NAMALWA (cell line): ENCODE measurements at places on chromosomes 3 and 15.
A peak's percentile ranks its signal among the peaks of the same experiment; 100 is the strongest.

GRCh38 chr15:62647843-62648505, 394.6 kb upstream of the TPM1 start:
- no peak for DNase-seq

GRCh38 chr3:113545594-113545993, 13.2 kb downstream of the SIDT1 start:
- no peak for DNase-seq

DNA sequence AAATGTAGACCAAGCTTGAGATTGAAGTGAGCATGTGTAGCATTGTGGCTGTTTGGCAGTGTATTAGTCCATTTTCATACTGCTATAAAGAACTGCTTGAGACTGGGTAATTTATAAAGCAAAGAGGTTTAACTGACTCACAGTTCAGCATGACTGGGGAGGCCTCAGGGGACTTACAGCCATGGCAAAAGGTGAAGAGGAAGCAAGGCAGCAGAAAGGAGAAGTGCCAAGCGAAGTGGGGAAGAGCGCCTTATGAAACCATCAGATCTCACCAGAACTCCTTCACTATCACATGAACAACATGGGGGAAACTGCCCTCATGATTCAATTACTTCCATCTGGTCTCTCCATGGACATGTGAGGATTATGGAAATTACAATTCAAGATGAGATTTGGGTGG, 8.6 kb upstream of the CERS3 start:
- peak; percentile 35 for DNase-seq

DNA sequence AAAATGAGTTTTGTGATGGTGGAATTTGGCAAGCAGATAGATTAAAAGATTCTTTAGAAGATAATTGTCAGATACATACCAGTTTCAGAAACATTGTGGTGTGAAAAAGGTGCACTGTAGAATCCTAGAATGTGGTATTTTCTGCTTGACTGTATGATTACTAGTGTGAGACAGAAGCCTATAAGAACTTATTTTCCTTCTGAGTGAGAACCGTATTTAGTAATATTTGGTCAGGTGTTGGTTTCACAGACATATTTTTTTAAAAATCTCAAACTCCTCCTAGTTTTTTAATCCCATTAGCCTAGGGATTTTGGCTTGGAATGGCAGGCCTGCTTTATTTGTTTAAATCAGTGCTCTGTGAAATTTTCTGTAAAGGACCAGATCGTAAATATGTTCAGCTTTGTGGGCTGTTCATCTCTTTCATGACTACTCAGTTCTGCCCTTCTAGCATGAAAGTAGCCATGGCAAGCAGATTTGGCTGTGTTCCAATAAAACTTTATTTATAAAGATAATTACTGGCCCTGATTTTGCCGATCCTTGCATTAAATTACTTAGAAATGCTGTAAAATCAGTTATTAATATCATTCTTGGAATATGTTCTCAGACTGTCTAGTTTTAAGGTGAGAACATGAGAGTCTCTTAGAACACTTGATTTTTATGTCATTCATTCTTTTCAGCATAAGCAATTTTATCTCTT, 205.1 kb downstream of the ITPR1 start:
- no peak for DNase-seq

GRCh38 chr3:181859518-181859917, 147.8 kb downstream of the SOX2 start:
- no peak for DNase-seq

DNA sequence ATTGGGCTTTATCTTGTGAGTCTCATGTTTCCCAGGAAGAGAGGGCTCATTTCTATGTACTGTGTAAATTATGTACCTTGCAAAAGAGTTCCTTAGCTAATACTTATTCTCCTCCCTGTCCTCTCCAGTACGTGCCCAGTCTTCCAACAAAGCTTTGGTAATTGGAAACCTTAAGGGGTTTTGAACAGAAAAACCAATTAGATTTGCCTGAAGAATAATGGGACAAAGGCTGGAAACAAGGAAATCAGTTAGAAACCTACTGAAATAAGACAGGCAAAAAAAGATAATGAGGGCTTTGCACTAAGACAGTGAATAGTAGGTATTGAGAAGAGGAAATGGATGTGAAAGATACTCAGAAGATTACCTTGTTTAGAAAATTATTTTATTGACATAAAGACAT, 82.5 kb downstream of the SPRED1 start:
- DNase-seq, result no peak

GRCh38 chr3:194527726-194528125, 40.9 kb upstream of the ATP13A3 start:
- DNase-seq, result no peak

- no peak for DNase-seq
These were observed 75.6 kb downstream of the SAMMSON start for GRCh38 chr3:70075101-70075500.

DNA sequence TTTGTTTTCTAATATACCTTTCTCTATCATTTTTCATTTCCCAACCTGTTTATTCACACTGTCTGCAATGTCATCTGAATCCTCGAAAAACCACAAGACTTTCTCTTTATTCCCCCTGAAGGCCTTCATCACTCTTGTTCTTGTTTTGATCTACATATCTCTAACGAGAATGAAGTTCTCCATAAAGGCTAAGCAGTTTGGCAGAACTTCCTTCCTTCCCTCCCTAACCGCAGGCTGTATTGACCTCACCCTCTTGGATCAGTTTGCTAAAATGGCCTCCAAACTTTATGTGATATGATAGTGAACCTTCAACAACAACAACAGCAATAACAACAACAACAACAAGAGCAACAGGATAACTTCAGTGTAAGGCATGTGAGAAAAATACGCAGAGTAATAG, 392.8 kb downstream of the TIGIT start:
- no peak for DNase-seq

- DNase-seq, result no peak
These were observed 39.7 kb upstream of the MLF1 start for GRCh38 chr3:158531334-158531733.

DNA sequence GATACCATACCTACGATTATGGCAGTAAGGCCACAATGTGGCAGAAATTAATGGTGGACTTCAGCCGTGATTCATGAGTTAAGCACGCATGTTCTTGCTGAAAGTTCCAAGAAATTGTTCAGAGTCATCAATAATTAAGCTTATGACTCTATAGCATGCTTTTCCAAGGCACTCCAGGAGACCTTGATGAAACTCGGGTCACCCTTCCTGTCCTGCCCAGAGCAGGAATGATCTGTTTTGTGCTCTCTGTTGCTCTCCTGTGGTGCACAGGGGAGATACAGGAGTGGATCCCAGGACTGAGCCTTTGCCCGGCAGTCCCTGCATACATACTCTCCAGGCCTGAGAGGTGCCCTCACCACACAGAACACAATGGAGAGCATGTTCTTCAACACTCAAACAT, 141.6 kb upstream of the SLC2A2 start:
- DNase-seq, result no peak

DNA sequence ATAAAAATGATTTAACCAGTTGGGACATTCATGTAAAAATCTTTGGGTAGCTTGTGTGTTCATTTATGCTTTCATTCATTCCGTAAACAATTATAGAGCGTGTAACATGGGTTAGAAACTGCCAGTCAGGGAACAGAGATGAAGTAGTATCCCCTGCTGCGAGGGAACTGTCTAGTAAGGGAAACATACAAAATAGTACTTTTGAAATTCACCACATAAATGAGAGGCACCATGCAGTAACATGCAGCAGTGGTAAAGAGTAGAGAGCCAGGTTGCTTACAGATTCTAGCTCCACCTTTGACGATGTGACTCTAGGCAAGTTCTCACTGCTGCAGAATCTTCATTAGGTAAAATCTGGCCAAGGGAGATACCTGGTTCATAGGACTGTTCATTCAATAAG, 938 bp downstream of the DZIP3 start:
- peak; percentile 38 for DNase-seq

DNA sequence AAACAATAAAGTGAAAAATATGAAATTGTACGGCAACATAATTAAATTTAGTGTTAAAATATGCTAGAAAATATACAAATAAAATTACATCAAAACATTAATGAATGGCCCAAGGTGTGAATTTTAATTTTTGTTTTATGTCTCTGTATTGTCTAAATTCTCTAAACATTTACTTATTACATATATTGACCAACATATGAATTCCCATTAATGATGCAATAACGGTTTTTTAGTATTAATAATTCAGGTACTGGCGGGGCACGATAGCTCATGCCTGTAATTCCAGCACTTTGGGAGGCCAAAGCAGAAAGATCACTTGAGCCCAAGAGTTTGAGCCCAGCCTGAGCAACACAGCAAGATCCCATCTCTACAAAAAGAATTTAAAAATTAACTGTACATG, 20.6 kb upstream of the XRN1 start:
- no peak for DNase-seq

- DNase-seq, result no peak
These were observed 88.2 kb upstream of the C2CD4B start for GRCh38 chr15:62253294-62253693.

- peak; percentile 39 for DNase-seq
These were observed 216.8 kb downstream of the VGLL3 start for GRCh38 chr3:86774082-86774691.

- DNase-seq, result peak; percentile 8
These were observed 4.9 kb upstream of the MYZAP start for GRCh38 chr15:57586661-57587424.

- DNase-seq, result no peak
These were observed 34.4 kb upstream of the TNFSF10 start for GRCh38 chr3:172557515-172558220.

DNA sequence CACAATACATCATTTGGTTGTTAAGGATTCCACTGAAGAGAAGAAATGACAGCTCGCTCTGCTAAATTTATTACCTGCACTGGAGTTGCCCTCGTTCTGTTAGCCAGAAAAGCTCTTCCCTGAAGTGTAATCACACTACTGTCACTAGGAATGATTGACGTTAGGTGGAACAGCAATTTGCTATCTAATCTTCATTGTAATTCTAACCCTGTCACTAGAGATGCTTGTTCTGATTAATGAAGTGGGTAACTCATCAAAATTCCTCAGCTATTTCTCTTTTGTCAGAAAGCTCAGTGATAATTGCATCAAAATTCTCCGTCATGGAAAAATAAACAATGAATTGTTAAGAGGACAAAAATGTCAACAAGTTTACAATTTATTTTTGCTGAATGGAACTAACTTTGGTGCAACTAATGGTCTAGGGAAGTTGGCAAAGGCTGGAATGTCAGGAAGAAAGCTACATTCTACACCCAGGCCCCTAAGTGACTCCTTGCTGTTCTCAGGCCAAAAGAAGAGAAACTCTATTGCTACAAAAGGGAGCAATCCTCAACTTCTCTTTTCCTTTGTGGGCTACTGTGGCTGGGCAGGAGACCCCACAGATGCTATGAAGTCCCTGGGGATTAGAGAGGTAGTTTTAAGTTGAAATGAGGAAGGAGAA, 34.1 kb downstream of the CCDC191 start:
- DNase-seq, result no peak

GRCh38 chr3:44899683-44900367, 25.4 kb downstream of the TGM4 start:
- no peak for DNase-seq

- DNase-seq, result no peak
These were observed 651 bp downstream of the ACTC1 start for GRCh38 chr15:34794590-34795206.

DNA sequence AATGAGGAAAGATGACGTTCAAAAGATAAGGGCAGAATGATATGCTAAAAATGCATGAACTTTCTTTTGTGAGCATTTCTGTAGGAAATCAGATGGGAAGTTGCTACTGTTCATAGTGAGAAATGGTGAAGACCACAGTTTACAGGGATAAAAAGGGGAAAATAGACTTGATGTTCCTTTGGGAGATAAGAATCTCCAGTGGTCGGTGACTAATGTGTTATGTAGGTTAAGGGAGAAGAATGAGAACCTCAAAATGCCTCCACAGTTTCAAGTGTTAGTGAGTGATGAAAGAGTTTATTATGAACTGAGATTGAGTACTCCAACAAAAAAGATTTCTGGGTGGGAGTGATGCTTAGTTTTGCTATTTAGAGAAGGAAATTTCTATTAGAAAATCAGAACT, 247.2 kb downstream of the LSAMP start:
- DNase-seq, result no peak

DNA sequence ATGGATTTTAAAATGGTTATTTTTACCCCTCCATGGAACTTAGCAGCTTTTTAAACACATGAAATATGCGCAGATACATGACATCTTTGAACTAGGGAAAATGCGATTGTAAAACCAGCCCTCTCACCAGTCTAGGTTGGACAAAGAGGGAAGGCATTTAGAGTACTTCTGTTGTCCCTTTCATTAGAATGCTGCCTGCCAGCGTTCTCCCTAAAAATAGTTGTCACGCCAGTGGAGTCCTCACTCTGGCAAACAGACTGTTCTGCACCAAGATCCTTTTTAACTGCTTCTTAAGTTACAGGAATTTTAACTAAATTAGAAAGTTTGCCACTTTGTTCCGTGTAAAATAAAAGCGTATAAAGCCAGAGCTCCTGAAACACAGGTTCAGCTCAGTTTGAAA, 295.3 kb downstream of the VPS13C start:
- DNase-seq, result no peak

- DNase-seq, result peak; percentile 42
These were observed 9.7 kb downstream of the ITIH4 start for GRCh38 chr3:52820736-52821135.

GRCh38 chr15:84715441-84716035, 401 bp downstream of the SEC11A start:
- peak; percentile 59 for DNase-seq

DNA sequence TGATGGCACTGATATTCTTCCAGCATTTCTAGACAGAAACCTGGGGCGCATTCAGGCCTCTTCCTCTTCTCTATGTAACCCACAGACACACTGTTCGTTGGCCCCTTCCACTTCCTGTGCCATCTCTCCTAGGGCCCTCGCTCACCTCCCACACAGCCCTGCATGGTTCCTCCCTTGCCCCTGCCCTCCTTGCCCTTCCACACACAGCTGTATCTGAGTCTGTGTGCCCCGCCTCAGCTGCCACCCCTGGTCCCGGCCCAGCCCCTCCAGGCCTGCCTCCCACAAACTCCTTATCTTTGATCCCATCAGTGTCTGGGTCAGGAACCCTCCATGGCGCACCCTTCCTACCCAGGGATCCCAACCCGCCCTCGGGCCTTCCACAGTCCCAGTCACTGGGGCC, 37.9 kb downstream of the RAB6B start:
- no peak for DNase-seq

GRCh38 chr15:38377636-38378035, 76.3 kb upstream of the FAM98B start:
- DNase-seq, result no peak

DNA sequence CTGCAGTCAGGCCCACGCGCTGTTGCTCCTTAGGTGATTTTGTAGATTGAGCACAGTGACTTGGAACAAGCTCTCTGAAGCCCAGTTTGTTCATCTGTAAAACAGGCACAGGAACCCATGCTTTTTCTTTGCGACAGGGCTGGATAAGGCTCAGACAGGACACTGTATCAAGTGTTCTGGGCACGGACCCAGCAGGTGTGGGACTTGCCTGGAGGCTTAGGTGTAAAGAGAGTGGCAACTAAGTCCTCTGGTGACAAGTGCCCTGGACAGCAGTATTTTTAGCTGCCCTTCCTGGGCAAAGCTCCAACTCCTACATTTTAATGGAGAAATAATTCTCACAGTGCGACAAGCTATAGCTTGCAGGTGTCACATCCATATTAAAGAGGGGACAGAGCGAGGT, 32.2 kb downstream of the CD276 start:
- DNase-seq, result no peak
